ENCODE measurements at places on chromosomes 2 and 18.

- no peak for DNase-seq
Measured at GRCh38 chr2:133086176-133086575, 416.2 kb upstream of the LYPD1 start.

DNA sequence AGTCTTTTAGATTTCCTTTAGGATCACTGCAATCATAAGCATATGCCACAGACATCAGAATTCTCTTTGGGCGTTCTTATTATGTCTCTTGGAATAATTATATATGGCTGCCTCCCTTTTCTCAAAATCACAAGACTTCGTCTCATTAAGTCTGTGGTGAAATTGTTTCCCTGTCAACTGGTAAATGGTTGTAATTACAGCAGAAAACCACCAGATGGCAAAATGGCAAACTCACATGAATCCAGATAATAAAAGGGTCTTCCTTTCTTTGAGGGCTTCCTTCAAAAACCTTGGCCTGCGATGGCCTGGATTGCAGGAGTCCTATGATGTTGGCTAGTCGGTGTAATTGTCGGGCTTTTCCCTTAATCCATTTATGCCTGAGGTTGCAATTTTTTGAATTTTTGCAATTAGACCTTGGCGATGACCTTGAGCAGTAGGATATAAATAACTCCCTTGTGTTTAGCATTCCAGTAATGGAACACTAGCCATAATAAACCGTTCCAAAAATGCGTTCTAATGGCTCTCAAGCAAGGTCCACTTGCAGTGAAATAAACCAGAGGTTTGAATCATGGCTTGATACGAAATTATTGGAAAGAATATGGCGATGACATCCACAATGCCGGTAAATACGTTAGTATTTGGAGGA, 656.4 kb downstream of the MBD2 start:
- peak; percentile 45 for DNase-seq

DNA sequence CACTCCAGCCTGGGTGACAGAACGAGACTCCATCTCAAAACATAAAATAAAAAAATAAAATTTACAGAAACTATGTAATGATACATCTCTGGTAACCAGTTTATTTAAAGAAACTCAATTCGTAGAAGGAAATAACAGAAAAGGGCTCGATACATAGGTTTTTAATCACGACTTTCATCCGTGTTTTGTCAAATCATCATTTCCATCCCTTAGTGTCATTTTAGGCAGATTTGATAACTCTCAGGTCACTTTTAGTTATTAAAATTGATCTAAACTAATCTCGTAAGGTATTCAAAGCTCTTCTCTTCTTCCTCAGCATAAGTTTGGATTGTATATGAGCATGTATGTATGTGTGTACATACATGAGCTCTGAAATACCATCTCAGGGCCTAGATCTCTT, 59.3 kb upstream of the SPTBN1 start:
- no peak for DNase-seq

DNA sequence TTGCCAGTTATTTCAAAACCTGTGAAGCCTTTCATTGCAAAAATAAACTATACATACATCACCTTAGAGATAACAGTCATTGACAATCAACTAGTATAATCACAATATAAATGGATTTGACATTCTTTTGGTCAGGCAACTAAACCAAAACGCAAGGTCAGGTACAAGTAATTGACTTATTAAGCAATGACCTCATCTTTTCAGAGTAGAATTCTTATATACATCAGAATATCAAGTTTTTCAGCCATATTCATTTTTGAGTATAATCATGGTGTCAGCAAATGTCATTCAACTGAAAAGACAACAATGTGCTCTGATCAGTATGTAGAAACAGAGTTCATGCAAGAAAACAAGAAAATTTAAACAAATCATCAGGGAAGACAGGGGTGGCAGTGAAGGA, 208.6 kb downstream of the TGIF1 start:
- no peak for DNase-seq

DNA sequence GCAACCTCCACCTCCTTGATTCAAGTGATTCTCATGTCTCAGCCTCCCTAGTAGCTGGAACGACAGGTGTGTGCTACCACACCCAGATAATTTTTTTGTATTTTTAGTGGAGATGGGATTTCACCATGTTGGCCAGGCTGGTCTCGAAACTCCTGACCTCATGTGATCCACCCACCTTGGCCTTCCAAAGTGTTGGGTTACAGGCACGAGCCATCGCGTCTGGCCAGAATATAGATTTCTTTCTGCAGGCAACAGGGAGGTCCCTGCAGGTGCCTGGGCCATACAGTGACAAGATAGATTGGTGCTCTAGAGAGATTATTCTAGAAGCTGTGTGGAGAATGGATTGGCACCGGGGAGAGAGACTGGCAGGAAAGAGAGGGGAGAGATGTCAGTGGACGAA, 13.3 kb downstream of the PLCD4 start:
- DNase-seq: no peak

DNA sequence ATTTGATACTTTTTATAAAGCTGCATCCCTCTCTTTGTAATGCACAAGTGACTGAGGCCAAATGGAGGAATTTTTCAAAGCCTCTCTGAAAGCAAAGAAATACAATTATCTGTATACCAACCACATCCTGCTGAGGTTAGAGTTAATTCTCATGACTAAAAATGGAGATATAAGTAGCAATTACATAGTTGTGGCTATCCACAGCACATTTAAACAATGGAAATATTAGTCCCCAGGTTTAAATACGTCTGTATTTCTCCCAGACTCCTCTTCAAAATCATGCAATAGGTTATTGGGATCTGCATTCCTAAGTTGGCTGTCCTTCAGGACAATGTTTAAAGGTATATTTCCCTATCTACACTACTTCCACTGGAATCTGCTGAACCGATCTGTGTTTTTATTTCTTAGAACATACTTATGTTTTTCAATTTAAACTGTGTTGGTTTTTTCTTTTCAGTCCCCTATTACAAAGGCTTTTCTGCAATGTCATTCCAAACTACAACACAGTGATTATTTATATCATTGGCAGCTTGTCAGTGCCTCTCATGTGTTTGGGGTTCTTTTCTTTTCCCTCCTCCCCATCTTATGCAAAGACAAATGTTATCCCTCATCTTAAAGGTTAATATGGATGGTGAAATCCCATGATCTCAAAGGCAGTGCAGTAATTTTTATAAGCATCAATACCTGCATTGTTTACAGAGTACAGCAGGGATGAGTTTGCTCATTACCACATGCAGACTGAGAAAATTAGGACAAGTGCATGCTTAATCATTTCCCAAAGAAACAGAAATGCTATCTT, 134.8 kb upstream of the FSHR start:
- no peak for DNase-seq

GRCh38 chr2:145751629-145752028, 1231.7 kb upstream of the ZEB2 start:
- no peak for DNase-seq

Measured in H1 (cell line).